Activated T-cell treated with anti-CD3 and anti-CD28 coated beads for 24 hours (primary cell): ENCODE measurements at places on chromosomes 2 and 18.

DNA sequence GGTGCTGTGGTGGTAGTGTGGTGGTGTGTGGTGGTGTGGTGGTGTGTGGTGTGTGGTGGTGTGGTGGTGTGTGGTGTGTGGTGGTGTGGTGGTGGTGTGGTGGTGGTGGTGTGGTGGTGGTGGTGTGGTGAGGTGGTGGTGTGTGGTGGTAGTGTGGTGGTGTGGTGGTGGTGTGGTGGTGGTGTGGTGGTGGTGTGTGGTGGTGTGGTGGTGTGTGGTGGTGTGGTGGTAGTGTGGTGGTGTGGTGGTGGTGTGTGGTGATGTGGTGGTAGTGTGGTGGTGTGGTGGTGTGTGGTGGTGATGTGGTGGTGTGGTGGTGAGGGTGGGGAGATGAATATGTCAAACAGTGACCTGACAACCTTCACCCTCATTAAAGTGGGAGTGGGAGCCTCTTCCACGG lies 55.6 kb upstream of the DLGAP1 start:
- DNase-seq = no peak

DNA sequence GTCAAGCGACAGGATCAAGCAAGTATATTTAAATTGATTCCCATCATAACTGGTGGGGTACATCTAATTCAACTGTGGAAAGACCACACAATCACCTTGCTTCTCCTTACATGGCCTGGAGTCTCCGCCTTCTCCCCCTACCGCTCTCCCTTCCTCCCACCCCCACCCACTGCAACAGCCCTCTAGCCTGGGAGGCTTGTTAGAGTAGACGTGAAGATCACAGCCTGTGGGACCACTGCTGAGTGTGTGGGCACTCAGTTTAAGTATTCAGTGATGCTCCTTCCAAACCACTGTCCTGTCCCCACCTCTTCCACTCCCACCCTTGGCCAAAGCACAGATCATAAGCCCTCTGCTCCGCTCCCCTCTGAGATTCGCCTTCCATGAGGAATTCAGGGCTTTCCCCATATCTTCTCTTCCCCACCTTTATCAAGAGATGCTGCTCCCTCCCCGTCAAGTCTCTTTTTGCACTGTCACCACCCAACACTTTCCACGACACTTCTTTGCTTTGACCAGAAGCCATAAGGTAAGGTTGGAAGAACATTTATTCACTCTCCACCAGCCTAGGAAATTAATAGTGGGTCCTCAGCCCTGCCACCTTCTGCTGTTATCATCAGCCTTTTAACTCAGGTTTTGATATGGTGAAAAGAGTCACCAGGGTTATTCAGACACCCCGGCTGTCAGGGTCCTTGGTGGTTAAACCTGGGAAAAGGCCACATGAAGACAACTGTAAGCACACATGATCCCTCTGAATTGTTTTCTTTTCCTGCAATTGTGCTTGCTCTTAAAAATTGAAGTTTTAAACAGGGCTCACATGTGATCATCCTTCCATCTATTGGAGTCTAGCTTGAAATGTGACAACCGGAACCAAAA lies 1.7 kb downstream of the METTL4 start:
- no peak for DNase-seq

GRCh38 chr2:58798676-58799208 lies 557.6 kb upstream of the FANCL start:
- no peak for DNase-seq

- DNase-seq = no peak
Observed at GRCh38 chr2:126482582-126483464, 173.1 kb upstream of the GYPC start.

GRCh38 chr2:125318740-125319139 lies 1293.7 kb downstream of the CNTNAP5 start:
- no peak for DNase-seq

- DNase-seq = no peak
Observed at GRCh38 chr2:42999391-42999841, 207.0 kb upstream of the HAAO start.

GRCh38 chr2:112019569-112019982 lies 35.5 kb upstream of the TMEM87B start:
- no peak for DNase-seq

DNA sequence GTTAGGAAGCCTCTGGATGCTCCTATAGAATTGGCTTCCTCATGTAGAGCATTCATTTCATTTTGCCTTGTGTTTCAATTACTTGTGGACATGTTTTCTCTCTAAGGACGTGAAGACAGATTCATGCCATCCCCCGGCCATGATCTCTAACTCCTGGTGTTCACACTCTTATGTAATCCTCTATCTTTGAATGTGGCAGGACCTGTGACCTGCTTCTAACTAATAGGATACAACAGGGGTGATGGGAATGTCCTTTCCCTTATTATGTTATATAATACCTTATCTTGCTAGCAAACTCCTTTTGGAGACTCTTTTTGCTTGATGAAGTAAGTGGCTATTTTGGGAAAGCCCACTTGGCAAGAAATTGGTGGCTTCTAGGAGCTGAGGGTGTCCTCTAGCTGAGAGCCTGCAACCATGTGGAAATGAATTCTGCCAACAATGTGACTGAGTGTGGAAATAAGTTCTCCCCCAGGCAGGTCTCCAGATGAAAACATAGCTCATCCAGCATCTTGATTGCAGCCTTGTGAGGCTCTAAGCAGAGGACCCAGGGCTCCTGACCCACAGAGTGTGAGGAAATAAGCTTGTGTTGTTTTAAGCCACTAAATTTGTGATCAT lies 13.8 kb downstream of the DPYSL5 start:
- DNase-seq = no peak

GRCh38 chr2:216159646-216160045 lies 50.5 kb downstream of the XRCC5 start:
- no peak for DNase-seq

GRCh38 chr2:117815946-117816345 lies 1.5 kb downstream of the DDX18 start:
- no peak for DNase-seq

DNA sequence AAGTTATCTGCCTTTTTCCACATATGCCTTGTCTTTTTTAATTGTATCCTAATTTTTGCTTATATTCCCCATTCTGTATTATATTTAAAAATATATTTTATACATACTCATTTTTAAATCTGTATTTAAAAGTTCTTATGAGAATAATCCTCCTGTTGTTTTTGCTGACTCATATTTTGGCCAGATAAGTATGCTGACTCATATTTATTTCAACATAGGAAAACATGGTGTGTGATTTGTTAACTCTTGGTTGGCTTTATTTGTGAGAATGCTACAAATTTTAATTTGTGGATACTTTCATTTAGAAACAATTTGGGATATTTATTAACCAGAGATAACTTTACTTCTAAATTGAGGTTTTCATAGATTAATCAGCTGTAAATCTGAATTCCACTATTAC lies 587.7 kb downstream of the CPS1 start:
- DNase-seq = no peak

GRCh38 chr2:241892299-241893137 lies 23.0 kb downstream of the RTP5 start:
- no peak for DNase-seq

GRCh38 chr2:218186355-218186766 lies 19.6 kb upstream of the CXCR1 start:
- peak; percentile 59 for DNase-seq

- DNase-seq = no peak
Observed at GRCh38 chr2:143890798-143891197, 629.1 kb downstream of the ZEB2 start.

DNA sequence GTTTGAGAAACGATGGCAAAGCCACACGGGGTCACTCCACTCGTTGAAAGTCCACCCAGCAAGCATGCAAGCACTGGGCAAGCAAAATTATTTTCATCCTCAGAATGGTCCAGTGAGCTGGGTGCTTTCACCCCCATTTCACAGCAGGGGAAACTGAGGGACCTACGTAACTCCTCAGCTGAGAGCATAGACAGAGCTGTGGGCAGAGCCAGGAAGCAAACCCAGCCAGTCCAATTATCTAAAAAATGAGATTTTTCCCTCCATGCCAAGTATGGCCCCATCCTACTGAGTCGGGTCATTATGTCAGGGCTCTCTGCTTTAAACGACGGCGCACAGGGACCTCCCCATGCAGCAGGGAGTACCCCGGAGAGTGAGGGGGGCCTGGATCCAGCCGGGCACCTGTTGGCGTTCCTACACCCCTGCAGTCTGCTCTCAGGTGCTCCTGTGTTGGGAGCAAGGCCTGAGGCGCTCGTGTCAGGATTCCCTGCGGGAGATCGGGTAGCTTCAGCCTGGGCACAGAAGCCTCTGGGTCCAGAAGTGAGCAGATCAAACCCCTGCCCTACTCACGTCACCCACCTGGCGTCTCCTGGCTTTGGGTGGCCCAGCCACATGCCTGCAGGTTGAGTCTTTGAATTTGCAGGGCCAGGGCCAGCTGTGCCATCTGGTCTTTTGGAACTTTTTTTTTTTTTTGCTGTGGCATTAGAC lies 17.3 kb downstream of the TWIST2 start:
- DNase-seq = no peak

DNA sequence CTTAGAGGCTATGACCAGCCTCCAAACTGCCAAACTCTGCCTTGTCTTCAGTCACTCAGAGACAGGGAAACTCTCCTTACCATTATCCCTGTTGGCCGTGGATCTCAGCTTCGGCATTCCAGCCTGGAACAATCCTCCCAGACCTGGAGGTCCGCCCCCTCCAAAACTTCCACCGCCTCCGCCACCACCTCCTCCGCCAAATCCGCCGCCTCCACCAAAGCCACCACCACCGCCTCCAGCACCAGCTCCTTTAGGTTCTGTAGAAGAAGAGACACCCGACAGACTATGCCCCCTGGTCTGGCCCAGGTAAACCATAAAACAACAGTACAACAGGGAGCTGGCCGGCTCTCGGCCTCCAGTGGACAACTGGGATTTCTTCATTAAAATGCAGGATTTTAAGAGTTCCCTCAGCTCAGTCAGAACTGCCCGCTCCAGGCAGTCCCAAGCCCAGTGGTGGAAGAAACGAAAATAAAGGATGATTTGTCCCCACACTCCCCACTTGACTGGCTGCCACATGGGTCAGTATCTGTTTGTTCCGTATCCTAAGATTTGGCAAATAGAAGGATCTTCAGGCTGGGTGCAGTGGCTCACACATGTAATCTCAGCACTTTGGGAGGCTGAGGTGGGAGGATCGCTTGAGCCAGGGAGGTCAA lies 22.4 kb downstream of the WIPF1 start:
- DNase-seq = no peak

- no peak for DNase-seq
Observed at GRCh38 chr2:157269922-157270321, 12.4 kb downstream of the GALNT5 start.

DNA sequence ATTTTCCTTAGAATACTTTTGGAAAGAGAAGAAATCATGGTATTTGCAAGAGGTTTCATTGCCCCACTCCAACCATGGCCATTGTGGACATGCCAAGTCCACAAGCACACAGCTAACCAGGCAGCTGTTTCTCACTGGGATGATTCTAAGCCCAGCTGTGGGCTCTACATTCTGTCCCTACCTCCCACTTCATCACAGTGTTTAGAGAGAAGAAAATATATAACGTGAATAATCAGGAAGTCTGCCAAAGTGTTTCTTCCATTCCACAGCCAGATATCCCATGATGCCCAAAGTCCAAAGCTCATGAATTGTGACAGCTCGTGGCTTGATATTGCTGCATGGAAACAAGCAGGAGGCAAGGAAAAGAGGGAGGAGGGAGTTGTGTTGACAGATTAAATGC lies 433.7 kb upstream of the GYPC start:
- DNase-seq = no peak

DNA sequence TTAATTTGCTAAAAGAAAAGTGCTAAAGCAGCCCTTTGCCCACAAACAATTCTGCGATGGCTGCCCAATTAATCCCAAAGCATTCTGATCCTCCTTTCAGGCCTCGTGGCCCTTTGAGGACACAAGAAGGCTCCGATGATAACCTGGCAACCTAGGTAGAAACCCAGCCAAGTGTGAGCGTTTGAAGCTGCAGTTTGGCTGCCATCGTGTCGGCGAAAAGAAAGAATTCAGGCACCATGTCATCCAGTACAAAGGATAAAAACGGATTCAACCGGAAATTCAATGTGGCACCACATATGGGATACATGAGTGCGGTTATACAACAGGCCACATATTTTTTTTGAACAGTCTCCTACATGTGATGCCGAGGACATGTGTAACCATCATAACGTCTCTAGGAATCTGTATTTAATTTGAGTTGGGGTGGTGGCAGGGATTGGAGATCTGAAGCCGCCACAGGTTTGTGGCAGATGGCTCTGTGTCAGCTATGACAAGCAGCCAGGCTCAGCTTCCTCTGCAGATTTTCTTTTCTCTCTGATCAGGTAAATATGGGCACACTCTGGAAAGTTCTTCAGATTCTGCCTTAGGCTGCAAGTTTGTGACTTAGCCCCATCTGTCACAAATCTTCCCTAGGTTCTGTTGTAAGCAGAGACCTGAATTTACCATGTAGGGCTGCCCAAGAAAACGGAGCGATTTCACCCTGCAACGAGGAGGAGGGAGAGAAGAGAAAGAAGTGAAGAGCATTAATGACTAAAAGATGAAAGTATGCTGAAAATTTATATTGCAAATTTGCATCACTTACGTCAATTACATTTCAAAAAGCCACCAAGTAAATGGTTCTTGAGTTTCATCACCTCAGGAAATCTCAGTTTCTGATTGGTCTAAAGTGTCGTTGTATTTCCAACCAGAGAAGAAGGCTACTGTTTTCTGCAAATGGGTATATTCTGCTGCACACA lies 573.2 kb downstream of the ZEB2 start:
- DNase-seq = no peak

- DNase-seq = no peak
Observed at GRCh38 chr2:126801473-126801872, 97.2 kb upstream of the TEX51 start.
